Body of pancreas (tissue), 4 donors: ENCODE measurements at places on chromosomes 11 and 22. TPM values are rescaled to one million over a fixed set of nuclear protein-coding genes. Genes with fewer than 3 reads are reported as not detected.

Gene HMBS
- total RNA-seq, result 16.1 TPM

Gene SLC1A2
- total RNA-seq, result 23.1 TPM

Gene WT1
- total RNA-seq, result 0.99 TPM

Gene MRGPRX3
- total RNA-seq, result not detected

Gene OR4C3
- not detected for total RNA-seq

Gene GRIK4
- not detected for total RNA-seq

Gene MS4A3
- not detected for total RNA-seq

Gene SERPIND1
- not detected for total RNA-seq

Gene MRGPRE
- total RNA-seq, result not detected

Gene HEPHL1
- not detected for total RNA-seq

Gene HTR3A
- 1.0 TPM for total RNA-seq

Gene PIWIL4
- total RNA-seq, result 6.5 TPM

Gene TSGA10IP
- not detected for total RNA-seq

Gene SCGB1C1
- total RNA-seq, result not detected

Gene PHOX2A
- total RNA-seq, result not detected
